ENCODE measurements at places on chromosomes 12 and 14.

DNA sequence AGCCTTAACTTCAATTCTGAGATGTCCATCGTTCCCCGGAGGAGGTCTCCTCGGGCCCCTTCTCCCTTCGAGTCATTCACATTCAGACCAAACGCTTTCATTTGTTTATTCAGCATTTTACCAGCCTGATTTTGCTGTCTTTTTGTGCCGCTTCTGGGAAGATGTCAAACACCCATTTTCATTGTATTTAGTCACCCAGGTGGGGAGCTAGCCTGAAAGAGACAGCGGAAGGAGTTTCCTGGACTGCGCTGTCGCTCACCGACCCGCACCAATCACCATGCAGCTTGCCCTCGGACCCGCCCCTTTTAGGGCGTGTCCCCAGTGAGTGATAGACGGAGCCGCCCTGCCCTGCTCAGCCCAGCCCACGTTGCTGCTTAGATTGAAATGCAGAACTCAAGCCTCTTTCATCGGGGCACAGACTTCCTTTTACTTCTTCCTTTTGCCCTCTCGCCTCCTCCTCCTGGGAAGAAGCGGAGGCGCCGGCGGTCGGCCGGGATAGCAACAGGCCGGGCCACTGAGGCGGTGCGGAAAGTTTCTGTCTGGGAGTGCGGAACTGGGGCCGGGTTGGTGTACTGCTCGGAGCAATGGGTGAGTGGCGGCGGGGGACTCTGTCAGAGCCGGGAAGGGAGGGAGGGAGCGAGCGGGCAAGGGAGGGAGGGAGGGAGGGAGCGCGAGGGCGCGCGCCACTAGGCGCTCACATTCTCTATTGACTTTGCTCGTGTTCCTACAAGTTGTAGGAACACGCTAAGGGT is at the start of gene PAX9:
PAX9 (plus strand) TSS at position 355 of the 752 bp plus-strand sequence; CDS start at position 585, 230 bp downstream.
- DNase-seq = peak; percentile 37

- no peak for DNase-seq
These were observed 198.9 kb downstream of the BMP4 start for GRCh38 chr14:53757732-53758131.

DNA sequence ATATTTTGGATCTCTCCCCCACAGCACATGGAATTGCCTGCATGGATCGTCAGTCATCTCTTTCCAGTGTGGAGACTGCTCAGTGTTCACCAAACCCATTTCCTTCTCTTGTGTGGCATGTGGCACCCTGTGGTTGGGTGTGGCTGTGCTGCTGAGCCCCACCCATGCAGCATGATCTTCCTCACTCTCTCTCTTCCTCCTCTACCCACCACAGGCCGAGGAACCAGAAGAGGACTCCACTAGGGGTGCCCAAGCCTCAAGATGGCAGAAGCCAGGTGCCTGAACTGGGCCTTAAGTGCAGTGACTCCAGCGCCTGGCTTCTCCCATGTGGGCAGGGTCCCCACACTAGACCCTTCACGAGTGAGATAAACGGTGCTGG is 66.8 kb upstream of the GPR68 start:
- no peak for DNase-seq

DNA sequence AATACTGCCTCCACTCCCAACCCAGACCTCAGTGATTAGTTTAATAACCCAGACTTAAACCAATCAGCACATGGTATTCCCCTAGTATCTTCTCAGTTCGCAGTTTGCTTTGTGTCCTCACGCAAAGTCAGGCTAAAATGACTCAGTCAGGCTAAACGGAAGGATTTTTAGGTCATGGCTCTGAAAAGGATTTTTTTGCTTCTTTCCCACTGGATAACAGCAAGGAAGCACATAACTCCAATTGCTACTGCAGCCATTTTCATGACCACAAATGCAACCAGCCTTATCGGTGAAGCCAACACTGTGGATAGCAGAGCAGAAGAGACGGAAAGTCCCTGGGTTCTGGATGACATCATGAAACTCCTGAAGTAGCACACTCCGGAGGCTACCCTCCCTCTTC is 67.7 kb downstream of the ZC3H14 start:
- no peak for DNase-seq

DNA sequence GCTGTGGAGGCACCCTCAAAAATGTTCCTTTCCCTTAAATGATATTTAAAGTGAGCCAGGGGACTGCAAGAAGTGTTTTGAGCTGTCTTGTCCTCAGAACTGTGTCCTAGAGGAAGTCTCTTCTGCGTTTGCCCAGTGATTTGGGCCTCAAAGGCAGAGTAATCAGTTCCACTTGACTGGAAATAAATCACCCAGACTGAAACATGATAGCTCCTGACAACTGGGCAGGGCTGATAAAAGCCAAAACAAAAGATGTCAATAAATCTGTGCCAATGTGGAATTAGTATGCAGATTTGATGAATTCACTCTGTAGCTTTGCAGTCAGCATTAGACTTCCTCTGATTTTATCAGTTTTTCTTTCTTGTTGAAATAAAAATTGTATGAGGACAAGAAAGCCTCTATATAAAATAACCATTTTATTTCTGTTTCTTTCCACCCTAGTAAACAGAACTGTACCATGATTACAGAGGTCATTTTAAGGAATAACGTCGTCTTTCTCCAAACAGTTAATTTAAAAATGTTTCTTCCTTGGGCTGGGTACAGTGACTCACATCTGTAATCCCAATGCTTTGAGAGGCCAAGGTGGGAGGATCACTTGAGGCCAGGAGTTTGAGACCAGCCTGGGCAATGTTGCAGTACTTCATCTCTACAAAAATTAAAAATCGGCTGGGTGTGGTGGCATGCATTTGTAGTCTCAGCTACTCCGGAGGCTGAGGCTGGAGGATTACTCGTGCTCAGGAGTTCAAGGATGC is 180.8 kb downstream of the ERC1 start:
- no peak for DNase-seq

- no peak for DNase-seq
These were observed 8.8 kb upstream of the PEX5 start for GRCh38 chr12:7180685-7181084.

DNA sequence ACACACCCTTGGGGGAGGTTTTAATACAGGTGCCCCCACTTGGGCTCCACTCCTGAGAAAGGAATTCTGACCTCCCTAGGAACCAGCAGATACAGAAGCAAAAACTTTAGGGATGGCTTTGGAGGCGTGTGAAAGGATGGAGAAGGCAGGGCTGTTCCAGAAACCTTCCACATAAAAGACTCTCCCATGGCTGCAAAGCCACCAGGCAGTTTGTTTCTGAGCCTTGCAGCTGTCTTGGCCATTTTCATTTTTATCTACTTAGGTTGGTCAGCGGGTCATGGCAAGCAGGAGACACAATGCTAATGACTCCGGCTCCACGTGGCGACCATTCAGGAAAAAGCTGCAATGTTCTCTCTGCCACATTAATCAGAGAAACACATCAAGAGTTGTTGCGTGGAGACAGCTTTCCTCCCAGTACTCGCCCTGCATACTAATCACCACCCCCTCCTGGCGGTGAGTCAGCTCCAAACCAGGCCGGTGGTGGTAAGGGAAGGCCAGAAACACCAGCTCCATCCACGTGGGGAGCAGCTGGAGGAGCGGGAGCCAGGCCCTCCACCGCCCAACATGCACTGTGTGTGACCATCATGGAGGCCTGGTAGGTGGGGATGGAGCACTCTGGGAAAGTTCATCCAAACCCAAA is 30.9 kb upstream of the IRF2BPL start:
- DNase-seq = peak; percentile 92

- DNase-seq = no peak
These were observed 123.8 kb upstream of the PTPRQ start for GRCh38 chr12:80320121-80320678.

DNA sequence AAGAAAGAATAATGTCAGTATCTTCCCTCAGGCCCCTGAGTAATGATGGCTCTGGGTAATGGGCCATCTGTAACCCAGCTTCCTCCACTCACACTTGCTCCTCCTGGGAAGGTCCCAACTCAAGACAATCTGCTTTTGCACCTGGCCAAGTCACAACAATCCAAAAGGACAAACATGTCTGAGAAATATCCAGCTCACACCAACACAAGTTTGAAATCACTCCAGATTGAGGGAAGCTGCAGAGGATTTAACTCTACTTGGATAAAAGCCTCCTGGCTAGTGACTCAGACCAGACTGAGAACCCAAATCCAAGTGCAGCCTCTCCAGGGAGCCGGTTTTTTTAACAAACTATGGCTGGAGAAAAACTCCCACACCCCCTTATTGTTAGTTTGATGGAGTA is 34.2 kb downstream of the RTRAF start:
- DNase-seq = no peak

- DNase-seq = no peak
These were observed 7.3 kb upstream of the ASIC1 start for GRCh38 chr12:50050119-50050385.

- DNase-seq = peak; percentile 64
These were observed 280.6 kb upstream of the PWP1 start for GRCh38 chr12:107404981-107405380.

DNA sequence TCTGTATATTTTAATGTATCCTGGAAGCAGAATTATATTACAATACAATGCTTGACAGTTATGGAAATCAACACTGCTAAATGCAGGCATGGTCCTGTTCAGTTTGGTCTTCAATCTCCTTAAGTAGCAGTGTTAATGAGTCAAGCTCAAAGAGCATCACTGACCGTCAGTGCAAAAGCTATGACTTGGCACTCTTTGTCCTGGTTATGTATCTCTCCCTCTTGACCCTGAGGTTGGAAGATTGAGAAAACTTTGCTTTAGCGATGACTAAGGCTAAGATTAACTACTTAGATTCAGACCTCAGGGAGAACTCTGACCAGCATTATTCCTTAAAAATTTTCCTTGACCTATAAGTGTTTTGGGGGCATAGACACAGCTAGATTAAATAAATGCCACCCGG is 10.9 kb downstream of the CLEC7A start:
- no peak for DNase-seq
